ENCODE measurements at places on chromosomes 5 and 9.

GRCh38 chr5:7805379-7805778, 45.6 kb downstream of the CFAP90 start:
- no peak for DNase-seq

- DNase-seq, result no peak
Measured at GRCh38 chr5:33369485-33370465, 71.0 kb upstream of the TARS1 start.

DNA sequence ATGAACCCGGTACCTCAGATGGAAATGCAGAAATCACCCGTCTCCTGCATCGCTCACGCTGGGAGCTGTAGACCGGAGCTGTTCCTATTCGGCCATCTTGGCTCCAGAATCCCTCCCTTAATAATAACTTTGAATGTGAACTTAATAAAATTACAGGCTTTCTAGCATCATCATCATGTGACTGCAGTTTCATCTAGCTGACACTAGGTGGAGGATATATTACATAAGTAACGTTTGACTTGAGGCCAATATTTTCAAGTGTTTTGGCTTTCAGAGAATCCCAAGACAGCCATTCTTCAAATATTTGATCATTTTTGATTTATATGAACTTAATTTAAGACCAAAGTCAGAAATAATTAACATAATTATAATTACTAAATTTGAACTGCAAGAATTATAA, 474.9 kb upstream of the CDH10 start:
- no peak for DNase-seq

- no peak for DNase-seq
Measured at GRCh38 chr9:76592091-76592973, 133.3 kb downstream of the GCNT1 start.

- DNase-seq, result no peak
Measured at GRCh38 chr5:62134811-62135210, 171.2 kb upstream of the KIF2A start.

- no peak for DNase-seq
Measured at GRCh38 chr5:168607946-168608345, 28.8 kb upstream of the PANK3 start.

All from NCI-H446 (cell line).